CD8-positive, alpha-beta memory T cell (primary cell): ENCODE measurements at places on chromosomes 2 and 18. TPM values are rescaled to one million over a fixed set of nuclear protein-coding genes. Genes with fewer than 3 reads are reported as not detected.

The PID1 gene
- total RNA-seq = not detected

The TSPYL6 gene
- not detected for total RNA-seq

The TMEM237 gene
- total RNA-seq = 18.5 TPM

DNA sequence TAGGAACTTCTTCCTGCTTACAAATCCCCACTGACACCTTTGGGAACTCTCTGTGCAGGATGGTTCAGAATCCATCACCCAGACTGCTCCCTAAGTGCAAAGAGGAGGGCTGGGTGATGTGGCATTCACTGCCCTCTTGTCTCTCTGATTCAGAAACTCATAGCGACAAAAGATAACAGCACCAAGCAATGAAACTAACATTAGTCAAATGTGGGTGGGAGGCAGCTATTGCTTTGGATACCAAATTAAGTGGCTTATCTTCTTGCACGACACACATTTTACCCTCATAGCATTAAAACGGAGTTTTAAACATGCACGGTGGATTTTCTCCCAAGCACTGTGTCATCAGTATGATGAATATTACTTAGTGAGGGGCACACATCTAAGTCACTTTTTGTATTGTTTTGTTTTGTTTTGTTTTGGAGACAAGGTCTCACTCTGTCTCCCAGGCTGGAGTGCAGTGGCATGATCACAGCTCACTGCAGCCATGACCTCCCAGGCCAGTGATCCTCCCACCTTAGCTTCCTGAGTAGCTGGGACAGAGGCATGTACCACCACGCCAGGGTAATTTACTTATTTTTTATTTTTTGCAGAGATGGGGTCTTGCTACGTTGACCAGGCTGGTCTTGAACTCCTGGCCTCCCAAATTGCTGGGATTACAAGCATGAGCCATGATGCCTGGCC, 40.9 kb upstream of the NEB start:
- DNase-seq = no peak
- H3K27ac ChIP-seq = no peak overlapping the region
- H3K4me1 ChIP-seq = no peaks in the 10 kb centered on the region
- H3K4me3 ChIP-seq = no peak overlapping the region

DNA sequence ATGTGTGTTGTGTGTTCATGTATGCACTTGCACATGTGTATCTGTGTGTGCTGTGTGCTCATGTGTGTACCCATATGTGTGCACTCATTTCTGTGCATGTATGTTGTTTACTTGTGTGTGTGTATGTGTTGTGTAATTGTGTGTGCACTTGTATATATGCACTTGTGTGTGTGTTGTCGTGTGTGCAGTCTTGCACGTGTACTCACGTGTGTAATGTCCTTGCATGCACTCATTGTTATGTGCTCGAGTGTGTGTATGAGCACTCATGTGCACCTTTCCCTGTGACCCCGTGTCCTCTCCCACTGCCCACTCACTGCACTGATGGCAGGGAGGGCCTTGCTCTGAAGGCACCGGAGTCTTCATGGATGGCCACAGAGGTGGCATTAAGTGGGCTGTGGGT, 92.0 kb downstream of the SMIM21 start:
- H3K27me3 ChIP-seq = no peaks in the 10 kb centered on the region
- no peak overlapping the region for H3K27ac ChIP-seq
- H3K4me3 ChIP-seq = no peak overlapping the region
- DNase-seq = no peak
- no peaks in the 10 kb centered on the region for H3K36me3 ChIP-seq
